Substantia nigra (tissue), 51 donors: ENCODE measurements at places on chromosomes 12 and 14.

- no peak for DNase-seq
Observed at GRCh38 chr12:33439587-33440011, at the start of gene SYT10. TSS of gene SYT10 (minus strand) at chr12:33439819. CDS start at chr12:33439522, 297 bp downstream.

DNA sequence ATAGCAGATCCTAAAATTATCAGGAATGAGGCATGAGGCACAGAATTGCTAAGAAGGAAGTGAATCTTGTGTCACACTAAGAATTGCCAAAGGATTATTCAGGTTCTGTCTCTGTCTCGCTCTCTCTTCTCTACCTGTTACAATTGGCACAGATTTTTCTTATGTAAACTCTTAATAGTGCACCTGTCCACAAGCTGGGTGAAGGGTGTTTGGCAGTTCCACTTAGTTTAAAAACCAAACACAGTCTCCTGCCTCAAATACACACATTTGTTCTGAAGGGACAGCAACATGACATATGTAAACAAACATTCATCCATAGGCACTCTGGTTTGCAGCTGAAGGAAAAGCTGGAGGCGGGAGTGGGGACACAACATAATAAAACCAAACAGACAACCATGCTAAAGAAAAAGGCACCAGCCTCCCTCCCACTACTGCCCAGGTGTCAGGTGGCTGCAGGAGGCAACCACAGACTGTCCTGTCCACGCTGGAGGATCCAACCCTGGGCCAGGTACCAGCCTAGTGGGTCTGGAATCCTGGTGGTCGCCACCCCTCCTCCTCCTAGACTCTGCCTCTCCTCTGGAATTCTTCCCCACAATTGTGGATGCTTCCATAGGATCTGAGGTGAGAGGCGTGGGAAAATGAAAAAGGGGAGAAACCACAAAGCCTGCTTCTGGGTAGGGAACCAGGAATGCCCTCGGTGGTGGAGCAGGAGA is 81.2 kb downstream of the TMEM260 start:
- no peak for DNase-seq

- DNase-seq: no peak
Observed at GRCh38 chr12:47882781-47883546, 21.8 kb downstream of the VDR start.

- no peak for DNase-seq
Observed at GRCh38 chr12:92439420-92439805, 263.4 kb upstream of the PLEKHG7 start.

GRCh38 chr12:131867471-131867870 is 27.0 kb upstream of the ULK1 start:
- DNase-seq: no peak

- DNase-seq: peak; percentile 9
Observed at GRCh38 chr12:29241821-29242591, 92.9 kb downstream of the FAR2 start.

DNA sequence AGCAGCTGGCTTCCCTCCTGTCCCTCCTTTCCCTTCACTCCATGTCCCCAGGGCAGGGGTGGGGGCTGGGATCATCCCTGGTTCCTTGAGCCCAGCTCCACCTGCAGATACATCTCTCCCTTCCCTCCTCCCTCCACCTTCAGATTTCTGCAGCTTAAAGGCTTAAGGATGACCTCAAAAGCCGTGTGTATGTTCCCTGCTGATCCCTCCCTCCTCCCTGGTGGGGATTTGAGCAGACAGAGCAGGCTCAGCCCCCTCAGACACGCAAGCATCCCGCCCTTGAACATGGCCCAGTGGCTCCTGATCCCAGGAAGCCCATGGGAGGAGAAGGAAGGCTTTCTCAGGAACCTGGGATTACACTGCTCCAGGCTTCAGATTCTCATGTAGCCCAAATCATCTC is 82.9 kb upstream of the RIN3 start:
- no peak for DNase-seq

DNA sequence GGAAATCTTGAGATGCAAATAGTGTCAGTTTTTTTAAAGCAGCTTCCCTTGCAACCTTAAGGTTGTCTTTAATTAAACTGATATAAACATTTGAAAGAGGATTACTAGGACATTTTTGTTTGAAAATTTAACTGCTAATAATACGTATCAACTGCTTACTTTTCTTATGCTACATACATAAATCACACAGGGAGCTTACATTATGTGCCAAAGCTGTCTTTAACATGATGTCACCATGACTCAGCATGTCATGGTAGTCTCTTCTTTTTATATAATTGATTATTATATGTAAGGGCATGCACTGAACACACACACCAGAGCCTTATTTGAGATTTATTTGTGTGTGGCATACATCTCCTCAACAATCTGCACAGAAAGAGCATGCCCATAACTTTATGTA is 63.0 kb upstream of the PTHLH start:
- DNase-seq: no peak

DNA sequence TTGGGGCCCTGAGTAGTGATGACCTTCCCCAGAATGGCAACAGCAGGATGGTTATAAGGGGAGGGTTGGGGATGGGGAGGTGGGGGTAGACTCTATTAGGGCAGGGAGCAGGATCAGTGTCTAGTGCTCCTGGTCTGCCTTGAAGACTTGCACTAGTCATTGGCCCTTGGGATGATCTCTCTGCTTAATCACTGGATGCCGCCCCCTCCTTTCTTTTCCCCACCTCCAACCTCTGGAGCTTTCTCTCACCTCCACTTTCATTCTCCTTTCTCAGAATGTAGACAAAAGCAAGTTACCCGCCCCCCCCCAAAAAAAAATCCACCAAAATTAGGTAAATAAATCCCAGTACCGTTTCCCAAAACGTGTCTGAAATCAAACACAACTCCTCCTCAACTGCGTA is 2.8 kb upstream of the KCNK10 start:
- no peak for DNase-seq

GRCh38 chr12:122726080-122726558 is 4.5 kb downstream of the HCAR1 start:
- no peak for DNase-seq

DNA sequence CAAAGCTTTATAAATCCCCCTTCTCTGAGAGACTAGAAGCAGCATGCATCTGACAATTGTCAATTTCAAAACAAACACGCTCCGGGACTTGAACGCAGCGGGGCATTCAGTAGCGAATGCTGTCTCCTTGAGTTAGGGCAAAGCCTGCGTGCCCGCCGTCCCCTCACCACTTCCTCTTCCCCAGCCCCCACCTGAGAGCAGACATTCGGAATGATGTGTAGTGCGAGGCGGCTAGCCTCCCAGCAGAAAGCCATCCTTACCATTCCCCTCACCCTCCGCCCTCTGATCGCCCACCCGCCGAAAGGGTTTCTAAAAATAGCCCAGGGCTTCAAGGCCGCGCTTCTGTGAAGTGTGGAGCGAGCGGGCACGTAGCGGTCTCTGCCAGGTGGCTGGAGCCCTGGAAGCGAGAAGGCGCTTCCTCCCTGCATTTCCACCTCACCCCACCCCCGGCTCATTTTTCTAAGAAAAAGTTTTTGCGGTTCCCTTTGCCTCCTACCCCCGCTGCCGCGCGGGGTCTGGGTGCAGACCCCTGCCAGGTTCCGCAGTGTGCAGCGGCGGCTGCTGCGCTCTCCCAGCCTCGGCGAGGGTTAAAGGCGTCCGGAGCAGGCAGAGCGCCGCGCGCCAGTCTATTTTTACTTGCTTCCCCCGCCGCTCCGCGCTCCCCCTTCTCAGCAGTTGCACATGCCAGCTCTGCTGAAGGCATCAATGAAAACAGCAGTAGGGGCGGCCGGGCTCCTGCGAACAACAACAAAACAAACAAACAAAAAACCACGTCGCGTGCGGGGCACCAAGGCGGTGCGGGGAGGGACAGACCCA is 2.2 kb downstream of the PRMT8 start:
- no peak for DNase-seq

DNA sequence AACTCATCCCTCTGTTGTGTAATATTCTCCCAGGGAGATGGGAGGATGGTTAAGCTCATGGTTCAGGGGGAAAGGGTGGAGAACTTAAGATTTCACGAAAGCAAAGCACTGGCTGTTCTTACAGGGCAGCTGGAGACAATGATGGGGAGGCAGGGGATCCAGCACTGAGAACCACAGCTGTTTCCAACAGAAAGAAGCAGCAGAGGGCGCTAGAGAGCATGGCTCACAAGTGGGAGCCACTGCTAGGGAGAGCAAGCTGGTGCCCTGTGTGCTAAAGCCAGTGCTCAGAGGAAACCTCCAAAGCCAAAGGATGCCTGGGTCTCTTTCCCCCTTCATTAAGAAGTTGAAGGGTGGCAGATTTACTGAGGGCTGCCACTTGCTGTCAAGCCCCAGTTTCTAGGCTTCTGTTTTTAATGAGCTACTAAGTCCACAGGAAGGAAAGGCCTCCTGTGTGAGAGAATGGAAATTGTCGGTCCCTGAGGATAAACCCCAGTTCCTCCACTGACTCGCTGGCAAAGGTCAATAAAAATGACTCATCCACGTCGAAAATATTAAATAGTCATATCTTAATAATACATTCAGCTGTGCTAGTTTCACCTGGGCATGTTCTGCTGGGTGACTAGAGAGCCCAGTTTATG is 199.7 kb downstream of the ANO2 start:
- peak; percentile 54 for DNase-seq

DNA sequence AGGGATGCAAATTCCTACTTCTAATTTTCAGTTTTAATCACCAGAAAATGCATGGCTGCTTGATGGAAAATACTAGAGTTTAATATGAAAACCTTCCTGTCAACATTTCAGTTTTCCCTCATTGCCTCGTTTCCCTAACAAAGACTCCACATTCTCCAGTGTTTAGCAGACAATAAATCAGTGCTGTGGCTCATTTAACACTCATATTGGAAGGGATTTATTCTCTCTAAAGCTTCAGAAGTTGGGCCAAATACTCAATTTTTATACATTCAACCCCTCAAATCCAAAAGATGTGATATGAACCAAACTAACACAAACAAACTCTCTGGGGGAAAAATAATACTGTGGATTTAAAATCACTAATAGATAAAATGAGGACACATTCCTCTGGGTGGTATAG is 482.5 kb downstream of the FLRT2 start:
- no peak for DNase-seq

DNA sequence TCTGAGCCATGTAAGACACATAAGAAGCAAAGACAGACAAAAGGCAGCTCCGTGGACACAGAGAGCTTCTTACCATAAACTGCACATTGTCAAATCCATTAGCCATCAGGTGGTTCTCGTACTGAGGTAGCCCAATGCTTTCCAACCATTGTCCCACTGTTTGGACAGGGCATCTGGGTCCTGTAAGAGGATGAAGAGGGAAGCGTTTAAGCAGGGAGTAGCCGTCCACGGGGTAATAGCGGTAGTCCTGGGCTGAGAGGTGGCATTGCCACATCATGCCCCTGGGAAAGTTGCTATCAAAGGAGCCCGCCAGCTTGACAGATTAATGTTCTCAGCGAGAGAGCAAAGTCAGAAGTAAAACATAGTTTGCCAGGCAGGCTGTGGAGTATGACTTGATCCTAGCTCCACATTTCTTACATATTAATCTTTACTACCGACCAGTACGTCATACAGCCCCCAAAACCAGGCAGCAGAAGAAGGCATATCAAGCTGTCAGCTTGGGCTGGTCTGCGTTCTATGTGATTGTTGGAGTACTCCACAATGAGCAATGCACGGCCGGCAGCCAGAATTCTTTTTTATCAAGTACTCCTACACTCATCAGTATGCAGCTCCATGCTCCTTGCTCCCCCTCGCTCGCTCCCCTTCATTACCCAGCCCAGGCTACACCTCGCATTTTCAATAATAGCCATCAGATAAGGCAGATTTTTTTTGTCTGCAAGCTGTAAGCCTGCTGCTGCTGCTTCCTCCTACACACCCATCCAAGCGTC is 493.2 kb upstream of the GARIN6 start:
- DNase-seq: no peak

GRCh38 chr14:33929799-33930408 is 21.0 kb downstream of the EGLN3 start:
- no peak for DNase-seq

DNA sequence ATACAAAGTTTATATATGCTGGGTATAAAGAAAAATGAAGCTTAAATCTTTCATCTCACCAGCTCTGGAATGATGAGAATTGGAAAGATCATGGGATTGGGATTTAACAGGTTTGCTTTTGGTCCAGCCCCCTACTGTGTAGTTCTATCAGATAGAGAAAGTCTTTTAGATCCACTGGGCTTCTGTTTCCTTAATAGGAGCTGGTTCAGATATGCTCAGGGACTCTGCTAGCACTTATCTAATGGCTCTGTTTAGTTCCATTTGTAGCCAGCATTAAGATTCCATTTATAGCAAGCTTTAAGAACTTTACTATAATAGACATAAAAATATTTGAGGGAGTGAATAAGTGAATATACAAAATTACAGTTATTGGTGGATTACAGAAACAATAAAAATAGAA is 42.6 kb downstream of the UTP20 start:
- DNase-seq: no peak

- peak; percentile 59 for DNase-seq
Observed at GRCh38 chr12:22543246-22544037, 900 bp downstream of the C2CD5 start.

DNA sequence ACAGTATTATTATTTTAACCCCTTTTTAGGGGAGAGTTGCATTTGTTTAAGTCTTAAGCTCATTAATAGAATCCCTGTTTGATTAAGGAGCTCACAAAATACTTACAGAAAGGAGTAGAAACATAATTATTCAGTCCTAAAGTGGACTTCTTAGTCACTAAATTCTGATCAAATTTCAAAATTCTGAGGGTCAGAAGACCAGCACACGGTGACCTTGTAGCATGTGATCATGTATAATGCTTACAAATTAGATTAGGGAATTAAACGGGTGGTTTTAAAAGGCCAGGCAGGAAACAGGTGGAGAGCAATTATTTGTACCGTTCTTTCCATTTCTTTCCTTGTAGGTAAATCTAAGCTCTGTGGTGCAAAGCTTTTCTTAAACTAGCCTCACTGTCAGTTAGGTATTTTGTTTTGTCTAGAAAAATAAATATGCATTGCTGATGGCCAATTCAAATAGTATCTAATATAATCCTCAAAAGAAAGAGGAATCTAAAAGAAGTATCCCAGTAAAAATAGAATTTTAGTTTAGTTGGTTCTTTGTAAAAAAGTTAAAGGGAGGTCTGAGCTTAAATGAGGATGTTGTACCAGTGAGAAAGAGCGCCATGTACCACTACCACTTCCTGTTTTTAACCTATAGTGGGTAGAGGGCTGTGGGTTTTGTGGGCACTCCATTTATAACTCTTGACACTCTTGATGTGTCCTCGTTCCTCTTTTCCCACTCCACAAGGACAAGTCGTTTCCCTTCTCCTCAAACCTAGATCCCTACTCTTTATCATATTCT is 51.1 kb downstream of the SLC38A1 start:
- DNase-seq: no peak

- no peak for DNase-seq
Observed at GRCh38 chr12:108609537-108610335, 11.9 kb upstream of the TMEM119 start.

GRCh38 chr12:13100605-13100881 is 2.9 kb downstream of the GSG1 start:
- no peak for DNase-seq
